Activated T-cell treated with anti-CD3 and anti-CD28 coated beads for 1 hour (primary cell): ENCODE measurements at places on chromosomes 3 and 15.

GRCh38 chr3:38297947-38298711 is 16.0 kb downstream of the SLC22A14 start:
- DNase-seq, result no peak

GRCh38 chr3:138974462-138974861 is 27.4 kb downstream of the FOXL2NB start:
- no peak for DNase-seq

GRCh38 chr15:84911879-84912660 is 27.6 kb downstream of the SLC28A1 start:
- DNase-seq, result no peak

GRCh38 chr3:158509891-158510290 is 61.1 kb upstream of the MLF1 start:
- DNase-seq, result no peak

DNA sequence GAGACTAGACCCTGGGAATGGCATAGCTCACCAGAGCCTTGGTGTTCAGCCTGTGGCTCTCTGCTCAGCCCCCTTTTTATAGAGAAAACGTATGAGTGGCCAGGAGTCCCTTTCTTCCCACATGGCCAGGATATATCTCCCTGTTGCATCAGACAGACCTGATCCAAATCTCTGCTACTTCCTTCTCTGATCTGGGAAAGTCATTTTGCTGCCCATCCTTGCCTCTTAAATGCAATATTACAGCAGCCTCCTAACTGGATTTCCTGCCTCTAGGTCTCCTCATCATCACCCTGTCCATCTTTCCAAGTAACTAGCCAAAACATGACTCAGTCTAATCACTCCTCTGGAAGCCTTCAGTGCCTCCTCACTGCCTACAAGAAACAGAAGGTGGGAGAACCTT is 42.9 kb downstream of the CTDSPL start:
- no peak for DNase-seq

DNA sequence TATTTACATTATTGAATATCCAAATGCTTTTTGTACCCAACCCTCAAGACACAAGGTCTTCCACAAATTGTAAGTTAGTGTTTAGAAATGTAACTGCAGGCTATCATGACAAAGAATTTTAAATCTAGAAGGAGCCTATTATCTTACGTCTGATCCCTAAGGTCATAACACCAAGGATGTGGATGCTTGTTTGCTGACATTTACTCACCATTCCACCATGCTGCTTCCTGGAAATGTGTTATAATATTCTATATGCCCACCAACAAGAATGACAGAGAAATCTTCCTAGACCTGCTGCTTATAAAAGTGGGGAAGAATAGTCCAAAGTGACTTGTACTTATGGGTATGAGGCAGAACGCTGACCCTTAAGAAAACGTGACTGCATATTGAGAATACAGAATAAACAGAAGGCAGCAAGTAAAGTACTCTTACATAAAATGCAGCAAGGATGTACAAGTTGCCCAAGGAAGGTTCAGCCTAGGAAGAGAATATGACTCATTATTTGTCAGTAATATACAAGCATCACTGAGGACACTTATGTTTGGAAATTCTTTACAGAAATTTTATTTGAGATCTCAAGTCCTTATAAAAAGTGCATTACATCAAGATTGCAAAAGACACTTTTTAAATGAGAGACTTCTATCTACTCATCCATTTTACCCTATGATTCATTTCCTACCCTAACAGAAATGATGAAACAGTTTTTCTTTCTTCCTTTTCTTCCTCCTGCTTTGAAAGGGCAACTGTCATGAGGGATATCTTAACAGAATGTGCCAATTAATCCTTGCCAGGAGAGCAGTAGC is 59.6 kb downstream of the ESYT3 start:
- no peak for DNase-seq

DNA sequence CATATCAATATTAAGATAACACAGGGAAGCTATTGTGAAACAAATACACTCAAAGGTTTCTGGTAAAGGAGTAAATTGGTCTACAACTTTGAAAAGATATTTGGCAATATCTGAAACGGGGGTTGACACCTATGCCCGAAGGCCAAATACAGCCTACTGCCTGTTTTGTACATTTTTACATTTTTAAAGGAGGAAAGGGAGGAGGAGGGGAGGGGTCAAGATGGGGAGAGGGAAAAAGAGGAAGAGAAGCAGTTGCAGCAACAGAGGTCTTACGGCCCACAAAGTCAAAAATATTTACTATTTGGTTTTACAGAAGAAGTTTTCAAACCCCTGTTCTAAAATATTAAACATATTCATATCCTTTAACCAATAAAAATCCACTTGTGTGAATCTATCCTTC is 94.2 kb downstream of the FMN1 start:
- no peak for DNase-seq

- no peak for DNase-seq
Measured at GRCh38 chr15:49178497-49178896, 8.4 kb downstream of the GALK2 start.

DNA sequence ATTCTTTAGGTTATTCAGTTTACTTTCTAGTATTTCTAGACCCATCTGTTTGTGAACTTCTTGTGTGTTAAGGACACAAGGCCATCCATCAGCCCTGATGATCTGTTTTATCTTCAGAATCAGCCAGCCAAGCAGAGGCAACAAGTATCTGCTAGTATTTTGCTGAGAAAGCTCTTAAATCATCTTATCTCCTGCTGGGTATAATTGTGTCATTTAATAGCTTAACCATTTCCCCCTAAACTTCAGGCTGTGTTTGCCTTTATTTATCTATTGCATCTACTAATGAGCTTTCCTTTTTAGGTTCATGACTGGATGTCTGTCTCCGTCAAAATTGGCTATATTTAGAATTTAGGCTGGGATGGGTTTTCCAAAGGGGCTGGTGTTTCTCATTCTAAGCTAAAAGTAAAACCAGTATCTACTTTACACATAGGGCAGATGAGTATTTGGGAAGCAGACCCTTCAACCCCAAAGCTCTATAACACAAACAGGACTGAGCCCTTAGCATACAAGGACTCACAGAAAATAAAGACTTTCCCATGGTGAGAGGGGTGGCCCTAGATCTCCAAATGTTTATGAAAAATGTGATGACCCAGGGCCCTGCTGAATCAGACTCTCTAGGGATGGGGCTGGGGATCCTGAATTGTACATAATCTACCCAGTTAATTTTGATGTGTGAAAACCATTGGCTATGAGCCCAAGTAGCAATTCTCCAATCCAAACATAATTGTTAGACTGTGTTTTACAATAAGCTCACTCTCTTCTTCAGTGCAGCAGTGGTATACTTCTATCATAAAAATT is 65.3 kb upstream of the PSMD6 start:
- no peak for DNase-seq

DNA sequence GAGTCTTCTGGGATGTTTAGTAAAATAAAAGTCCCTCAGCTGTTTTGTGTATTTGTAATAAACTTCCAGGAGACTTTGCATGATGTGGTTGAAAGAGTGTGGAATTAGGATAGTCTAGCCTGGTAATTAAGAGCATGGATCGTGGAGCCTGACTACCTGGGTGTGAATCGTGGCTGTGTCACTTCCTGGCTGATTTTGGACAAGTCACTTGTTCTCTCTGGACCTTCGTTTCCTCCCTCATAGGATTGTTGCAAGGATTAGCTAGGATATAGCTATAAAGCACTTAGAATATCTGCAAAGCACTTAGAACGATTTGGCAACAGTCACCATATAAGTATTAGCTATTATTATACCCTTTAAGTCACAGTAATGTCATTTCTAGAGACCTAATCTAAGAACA is 40.2 kb downstream of the SLMAP start:
- no peak for DNase-seq

DNA sequence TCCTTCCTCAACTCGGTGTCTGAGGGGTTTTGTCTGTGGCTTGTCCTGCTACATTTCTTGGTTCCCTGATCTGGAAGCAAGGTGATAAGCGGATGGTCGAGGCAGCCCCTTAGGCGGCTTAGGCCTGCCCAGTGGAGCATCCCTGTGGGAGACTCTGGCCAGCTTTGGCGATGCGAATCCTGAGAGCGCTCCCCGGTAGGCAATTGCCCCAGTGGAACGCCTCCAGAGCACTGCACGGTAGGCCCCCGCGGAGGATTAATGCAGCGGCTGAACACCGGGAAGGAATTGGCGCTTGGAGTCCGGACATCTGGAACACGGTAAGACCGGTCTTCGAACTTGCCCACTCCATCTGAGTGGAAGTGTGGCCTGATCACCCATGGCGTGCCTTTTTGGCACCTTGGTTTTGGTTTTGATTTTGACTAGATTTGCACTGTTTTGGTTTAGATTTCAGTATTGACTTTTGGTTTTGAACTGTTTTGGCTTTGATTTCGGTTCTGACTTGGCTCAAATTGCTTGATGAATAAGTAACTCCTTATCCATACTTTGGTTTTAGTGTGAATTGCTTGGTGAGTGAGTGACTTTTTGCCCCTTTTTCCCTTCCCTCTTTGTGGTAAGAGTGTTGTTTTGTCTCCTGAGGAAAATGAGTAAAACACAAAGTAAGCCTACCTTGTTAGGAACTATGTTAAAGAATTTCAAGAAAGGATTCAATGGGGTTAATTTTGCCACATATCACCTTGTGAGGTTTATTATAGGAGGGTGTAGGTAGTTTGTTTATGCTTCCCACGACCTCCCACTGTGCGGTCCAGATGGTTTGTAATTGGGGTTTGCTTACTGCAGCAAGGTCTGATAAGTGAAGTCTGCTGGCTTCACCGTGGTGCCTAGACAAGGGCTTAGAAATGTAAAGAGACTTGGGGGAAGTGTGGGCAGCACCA is 27.1 kb upstream of the GPR156 start:
- no peak for DNase-seq

DNA sequence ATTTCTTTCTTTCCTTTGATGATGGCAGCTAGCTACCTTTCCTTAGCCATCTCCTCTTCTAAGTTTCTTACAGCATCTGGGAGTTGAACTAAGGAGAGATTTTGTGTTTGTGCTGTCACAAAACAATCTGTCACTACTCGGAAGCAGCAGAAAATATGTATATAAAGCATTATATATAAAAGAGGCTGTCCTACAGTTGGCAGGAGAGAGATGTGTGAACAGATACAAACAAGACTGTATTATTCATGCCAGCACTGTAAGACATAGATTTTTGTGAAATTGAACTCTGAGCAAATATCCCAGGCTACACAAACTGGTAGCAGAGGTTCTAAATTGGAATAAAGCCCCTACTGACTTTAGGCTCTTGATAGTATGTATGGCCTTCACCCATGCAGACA is 577.5 kb upstream of the NECTIN3 start:
- no peak for DNase-seq

DNA sequence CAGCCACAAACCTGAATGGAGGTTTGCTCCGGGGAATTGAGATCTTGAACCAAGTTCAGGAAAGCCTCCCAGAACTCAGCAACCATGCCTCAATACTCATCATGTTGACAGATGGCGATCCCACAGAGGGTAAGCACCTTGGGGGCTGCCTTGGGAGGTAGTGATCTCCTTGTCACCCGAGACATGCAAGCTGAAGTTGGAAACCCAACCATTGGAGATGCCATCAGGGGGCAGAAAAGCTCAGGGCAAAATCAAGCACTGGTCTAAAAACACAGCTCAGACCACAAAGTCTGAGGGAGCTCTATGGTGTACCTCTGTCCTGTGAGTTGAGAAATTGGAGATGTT is 5.8 kb downstream of the ITIH1 start:
- DNase-seq, result no peak

GRCh38 chr3:125157183-125157582 is 55.4 kb downstream of the SLC12A8 start:
- no peak for DNase-seq

GRCh38 chr15:56353740-56354139 is 11.5 kb upstream of the TEX9 start:
- DNase-seq, result no peak

DNA sequence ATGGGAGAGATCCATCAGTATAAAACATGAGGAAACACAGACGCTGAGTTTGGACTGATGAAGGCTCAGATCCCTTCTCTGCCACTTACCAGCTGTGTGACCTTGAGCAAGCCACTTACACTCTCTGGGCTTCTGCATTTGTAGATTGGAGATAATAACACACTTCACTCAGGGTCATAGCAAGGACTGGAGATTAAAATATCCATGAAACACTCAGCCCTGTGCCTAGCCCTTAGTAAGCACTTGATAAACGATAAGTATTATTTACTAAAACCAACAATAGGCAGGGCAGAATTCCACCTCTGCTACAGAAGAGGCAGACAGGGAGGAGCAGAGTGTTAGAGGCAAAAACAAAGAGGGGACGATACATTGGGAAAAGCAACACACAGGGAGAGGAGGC is 420.5 kb upstream of the WNT5A start:
- DNase-seq, result no peak

- DNase-seq, result no peak
Measured at GRCh38 chr3:15708882-15709677, 88.7 kb downstream of the ANKRD28 start.

GRCh38 chr3:101065962-101066361 is 72.7 kb upstream of the ABI3BP start:
- no peak for DNase-seq

DNA sequence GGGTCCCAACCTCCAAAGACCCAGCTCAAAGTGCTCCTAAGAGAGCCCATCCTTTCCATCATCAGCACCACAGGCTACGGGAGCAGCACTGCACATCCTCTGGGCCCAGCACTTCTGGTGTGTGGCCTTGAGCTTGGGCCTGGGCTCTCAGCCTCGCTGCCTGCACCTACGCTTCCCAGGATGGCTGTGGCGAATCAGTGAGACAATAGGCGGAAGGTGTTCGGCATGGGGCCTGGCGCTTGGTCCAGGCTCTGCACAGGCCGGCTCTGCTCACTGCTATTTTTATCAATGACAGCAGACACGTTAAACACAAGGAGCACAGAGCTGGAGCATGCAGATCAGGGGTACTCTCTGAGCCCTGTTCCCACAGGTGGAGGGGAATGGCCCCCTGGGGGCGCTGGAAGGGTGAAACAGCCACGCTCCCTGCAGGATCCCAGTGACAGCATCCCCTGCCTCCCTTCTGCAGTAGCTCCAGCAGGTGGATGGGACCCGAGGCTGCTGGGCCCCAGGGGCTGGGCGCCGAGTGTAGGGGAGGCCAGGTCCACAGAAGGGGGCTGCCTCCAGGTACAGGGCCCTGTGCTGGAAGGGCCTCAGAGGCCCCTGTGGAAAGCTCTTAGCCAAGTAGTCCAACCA is 90.0 kb upstream of the RPL32 start:
- no peak for DNase-seq

DNA sequence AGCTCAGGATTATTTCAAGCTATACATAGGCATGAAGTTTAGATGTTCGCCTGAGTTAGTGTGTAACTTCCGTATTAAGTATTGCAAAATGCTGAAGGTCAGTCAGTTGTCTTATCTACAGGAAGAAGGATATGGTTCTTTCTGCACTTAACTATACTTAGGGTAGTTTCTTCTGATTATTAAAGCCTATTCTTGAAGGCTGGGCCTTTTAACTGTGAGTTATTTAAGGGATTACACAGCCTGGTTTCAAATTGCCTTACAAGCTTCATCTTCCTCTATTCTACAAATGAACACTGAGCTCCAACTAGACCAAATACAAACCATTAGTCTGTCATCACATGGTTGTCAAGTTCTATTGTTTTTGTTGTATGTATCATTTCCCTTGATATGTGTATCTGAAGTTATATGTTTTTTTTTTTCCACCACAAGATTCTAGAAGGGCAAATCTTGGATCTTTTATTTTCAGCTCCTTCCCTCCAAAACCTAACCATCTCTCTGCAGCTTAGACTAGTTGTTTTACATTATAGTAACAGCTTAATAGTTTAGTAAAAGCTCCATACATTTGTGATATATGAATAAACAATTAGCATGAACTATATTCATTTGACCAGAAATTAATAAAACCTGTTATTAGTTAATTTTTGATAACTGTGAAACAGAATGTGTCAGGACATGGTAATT is 272.9 kb upstream of the KCNMB2 start:
- DNase-seq, result no peak

- no peak for DNase-seq
Measured at GRCh38 chr3:31754575-31755278, 222.0 kb downstream of the STT3B start.

- DNase-seq, result no peak
Measured at GRCh38 chr3:122986693-122987179, 40.8 kb downstream of the SEMA5B start.
